ENCODE measurements at places on chromosomes 12 and 14. TPM values are rescaled to one million over a fixed set of nuclear protein-coding genes. Genes with fewer than 3 reads are reported as not detected.

The P2RX7 gene
- total RNA-seq: 12.8 TPM

DNA sequence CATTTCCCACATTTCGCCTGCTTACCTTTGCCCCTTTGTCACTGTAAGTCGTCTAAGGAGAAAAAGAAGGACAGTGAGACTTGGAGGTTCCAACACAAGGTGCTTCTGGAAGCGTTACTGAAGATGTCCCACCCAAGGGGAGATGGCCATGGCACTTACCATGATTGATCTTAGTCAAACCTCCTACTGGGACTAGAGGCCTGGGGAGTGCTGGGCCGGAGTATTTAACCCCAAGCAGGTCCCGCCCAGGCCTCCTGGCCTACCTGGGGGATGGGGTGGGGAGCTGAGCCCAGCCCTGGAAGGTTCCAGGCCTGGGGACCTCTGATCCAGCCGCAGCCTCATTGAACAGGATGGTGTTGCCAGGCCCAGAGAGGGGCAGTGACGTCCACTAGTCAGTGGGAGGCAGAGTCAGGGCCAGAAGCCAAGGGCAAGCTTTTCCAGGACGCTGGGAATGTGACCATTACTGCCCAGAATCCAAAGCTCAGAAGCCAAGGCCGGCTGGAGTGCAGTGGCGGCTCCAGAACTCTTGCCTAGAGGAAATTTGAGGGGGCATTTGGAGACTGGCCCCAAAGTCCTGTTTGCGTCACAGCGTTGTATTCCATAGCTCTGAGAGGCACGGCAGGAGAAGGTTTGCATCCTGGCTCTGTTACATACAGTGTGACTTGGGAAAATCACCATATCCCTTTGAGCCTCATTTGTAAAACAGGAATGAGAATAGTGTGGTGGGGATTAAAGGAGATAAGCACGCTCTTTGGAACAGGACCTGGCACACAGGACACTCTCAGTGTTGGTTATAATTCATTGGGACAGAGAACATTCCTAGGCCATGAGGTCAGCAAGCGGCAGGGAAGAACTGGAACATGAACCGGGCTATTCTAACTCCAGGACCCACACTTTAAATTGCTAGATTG lies at the start of gene HPD:
TSS of gene HPD (minus strand) at position 198 of the 911 bp plus-strand sequence. CDS start at position 162, 36 bp downstream.
- no peaks in the 10 kb centered on the region for H3K4me1 ChIP-seq
- peak within 1 kb of the TSS; percentile 99 for H3K27ac ChIP-seq
- peak; percentile 92 for DNase-seq
- no peak within 1 kb of the TSS for H3K4me3 ChIP-seq
- no peaks in the 10 kb centered on the region for H3K27me3 ChIP-seq

The CLEC9A gene
- 0.26 TPM for total RNA-seq

DNA sequence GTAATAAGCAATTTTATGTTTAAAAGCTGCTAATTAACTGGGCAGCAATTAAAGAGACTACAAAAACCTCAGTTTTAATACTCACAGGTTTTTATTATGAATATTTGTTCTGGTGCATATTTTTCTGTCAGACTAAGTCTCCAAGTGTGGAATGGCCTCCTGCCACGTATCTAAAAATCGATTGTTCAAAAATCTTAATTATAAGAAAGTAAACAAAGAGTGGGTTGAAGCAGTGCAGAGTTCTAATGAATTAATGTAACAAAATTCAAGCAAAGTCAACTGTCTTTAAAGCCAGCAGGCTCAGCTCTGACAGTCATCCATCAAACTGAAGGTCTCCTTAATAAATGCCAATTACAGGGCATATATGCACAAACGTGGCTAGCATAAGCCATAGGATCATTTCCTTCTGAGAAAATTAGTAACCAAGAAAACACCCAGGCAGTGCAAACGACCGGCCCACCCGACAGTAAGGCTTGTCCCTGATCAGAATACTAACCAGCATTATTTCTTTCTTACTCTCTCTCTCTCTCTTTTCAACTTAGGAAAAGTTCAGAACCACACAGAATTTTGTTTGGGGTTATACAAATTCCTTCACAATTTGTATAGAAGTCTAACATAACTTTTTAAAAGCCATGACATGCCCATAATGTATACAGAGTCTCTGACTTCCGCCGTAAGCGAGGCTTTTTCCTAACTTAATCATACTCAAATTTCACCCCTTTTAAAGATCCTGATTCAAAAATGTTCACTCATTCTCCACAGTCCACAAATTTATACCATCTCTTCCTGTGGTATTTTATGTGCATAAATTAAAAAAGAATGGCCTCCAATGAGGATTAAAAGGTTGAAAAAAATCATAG lies 83.8 kb downstream of the SLC25A21 start:
- no peak overlapping the region for H3K27ac ChIP-seq
- H3K4me1 ChIP-seq: no peaks in the 10 kb centered on the region
- no peak overlapping the region for H3K4me3 ChIP-seq
- H3K27me3 ChIP-seq: no peaks in the 10 kb centered on the region
- no peaks in the 10 kb centered on the region for H3K36me3 ChIP-seq
- no peak for DNase-seq

DNA sequence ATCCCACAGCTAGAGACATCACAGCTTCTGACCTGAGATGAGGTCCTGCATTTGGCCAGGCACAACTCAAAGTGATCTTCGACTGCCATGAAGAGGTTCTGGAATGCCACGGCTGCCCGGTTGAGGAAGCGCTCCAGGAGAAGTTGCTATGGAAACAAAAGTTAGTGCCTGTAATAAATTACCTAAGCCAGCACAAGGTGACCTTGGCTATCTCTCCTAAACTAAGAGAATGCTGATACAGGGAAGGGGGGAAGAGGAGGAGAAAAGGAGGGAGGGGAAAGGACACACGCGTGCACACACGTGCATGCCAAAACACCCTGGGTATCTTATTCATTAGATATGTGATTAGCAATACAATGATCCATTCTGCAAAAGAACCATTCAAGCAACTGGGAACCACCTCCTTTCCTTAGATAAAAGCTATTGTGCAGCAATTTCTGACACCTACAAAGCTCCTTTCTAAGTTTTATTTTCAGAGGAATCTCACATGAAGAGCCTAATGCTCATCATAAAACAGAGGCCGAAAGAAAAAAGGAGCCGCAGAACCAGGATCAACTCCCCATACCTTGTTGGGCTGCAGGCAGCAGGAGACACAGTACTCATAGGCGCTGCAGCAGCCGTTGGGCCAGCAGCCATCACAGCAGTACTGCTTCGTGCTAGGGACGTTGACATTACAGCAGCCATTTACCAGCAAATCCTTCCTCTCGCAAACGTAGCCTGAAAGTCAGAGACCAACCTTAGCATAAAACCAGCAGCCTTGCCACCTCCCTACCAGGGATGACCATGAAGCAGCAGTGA lies 17.9 kb downstream of the SPRING1 start:
- no peaks in the 10 kb centered on the region for H3K36me3 ChIP-seq
- no peak overlapping the region for H3K27ac ChIP-seq
- H3K27me3 ChIP-seq: no peaks in the 10 kb centered on the region
- DNase-seq: no peak
- H3K4me3 ChIP-seq: no peak overlapping the region

- no peak overlapping the region for H3K27ac ChIP-seq
- no peak overlapping the region for H3K4me3 ChIP-seq
- H3K36me3 ChIP-seq: no peaks in the 10 kb centered on the region
- no peak for DNase-seq
Measured at GRCh38 chr12:43872396-43872795, 36.5 kb downstream of the TMEM117 start.

DNA sequence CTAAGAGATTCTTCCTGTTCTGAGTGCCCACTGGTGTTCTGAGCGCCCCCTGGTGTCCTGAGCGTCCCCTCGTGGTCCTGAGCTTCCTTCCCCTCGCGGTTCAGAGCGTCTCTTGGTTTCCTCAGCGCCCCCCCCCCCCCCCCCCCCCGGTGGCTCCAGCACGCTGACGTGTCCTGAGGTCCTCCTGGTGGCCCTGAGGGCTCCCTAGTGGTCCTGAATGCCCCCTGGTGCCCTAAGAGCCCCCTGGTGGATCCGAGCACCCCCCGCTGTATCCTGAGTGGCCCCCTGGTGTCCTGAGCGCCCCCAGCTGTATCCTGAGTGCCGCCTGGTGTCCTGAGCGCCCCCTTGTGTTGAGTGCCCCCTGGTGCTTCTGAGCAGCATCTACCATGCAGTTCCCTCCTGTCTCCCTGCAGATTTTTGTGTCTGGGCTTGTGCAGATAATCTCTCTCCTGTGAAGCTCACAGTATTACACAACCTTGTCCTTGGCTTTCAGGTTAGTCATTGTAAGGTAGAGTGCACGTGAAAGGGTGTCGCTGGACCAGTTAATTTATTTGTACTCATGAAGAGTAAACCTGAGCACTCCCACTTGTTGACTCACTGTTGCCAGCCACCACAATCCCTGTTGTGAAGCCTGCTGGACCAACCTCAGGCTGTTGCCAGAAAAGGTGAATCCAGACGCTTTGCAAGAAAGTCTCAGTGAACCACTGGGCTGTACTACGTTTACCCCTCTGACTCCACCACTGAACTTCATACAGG lies 1168.4 kb downstream of the TMEM121 start:
- H3K27me3 ChIP-seq: no peaks in the 10 kb centered on the region
- H3K36me3 ChIP-seq: no peaks in the 10 kb centered on the region
- H3K27ac ChIP-seq: no peak overlapping the region
- peak; percentile 63 for DNase-seq
- no peaks in the 10 kb centered on the region for H3K4me1 ChIP-seq

DNA sequence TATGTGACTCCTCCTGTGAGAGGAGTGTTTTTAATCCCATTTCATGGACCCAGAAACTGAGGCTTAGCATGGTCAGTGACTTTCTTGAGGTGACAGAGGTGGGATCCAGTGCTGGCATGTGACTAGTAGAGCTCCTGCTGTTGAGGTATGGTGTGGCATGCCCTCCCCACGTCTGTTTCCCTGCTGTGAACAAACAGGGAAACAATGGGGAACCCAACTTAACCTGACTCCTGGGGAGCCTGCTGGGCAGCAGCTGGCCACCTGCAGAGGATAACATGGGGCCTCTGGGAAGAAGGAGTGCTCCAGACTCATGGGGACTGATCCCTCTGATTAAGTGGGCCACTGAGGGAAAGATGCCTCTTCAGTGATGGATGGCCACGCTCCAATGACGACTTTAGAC lies 114.0 kb downstream of the BEGAIN start:
- H3K27ac ChIP-seq: no peak overlapping the region
- H3K27me3 ChIP-seq: no peaks in the 10 kb centered on the region
- DNase-seq: no peak
- no peaks in the 10 kb centered on the region for H3K4me1 ChIP-seq
- H3K36me3 ChIP-seq: no peaks in the 10 kb centered on the region
- H3K4me3 ChIP-seq: no peak overlapping the region

The ACOT6 gene
- not detected for total RNA-seq

GRCh38 chr12:49697808-49698207 lies 9.4 kb downstream of the FMNL3 start:
- no peak for DNase-seq
- H3K27me3 ChIP-seq: no peaks in the 10 kb centered on the region
- no peak overlapping the region for H3K27ac ChIP-seq
- no peaks in the 10 kb centered on the region for H3K4me1 ChIP-seq
- no peak overlapping the region for H3K4me3 ChIP-seq

- H3K4me1 ChIP-seq: no peaks in the 10 kb centered on the region
- H3K36me3 ChIP-seq: no peaks in the 10 kb centered on the region
- H3K27me3 ChIP-seq: no peaks in the 10 kb centered on the region
- no peak overlapping the region for H3K4me3 ChIP-seq
Measured at GRCh38 chr14:86613786-86614185, 1083.8 kb downstream of the FLRT2 start.

DNA sequence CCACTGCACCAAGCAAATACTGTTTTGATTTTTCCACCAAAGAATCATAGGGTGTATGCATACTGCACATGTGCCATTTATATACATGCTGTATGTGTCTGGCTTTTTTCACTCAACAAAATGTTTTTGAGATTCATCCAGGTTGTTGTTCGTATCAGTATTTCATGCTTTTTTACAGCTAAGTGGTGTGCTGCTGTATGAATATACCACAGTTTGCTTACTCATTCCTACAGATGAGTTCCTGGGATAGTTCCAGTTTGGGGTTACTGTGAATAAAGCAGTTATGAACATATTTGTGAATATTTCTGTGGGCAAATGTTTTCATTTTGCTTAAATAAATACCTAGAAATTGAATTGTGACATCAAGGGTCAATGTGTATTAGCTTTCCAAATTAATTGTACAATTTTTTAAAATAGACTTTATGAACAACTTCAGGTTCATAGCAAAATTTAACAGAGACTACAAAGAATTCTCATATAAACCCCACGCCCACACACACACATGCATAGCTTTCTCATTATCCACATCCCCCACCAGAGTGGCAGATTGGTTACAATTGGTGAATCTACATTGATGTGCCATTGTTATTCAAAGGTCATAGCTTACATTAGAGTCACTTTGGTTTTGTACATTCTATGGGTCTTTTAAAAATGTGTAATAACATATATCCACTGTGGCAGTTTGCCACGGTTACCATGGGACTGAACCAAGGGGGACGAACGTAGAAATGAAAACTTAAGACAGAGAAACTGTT lies 6.9 kb upstream of the KRT6A start:
- no peak overlapping the region for H3K4me3 ChIP-seq
- no peaks in the 10 kb centered on the region for H3K36me3 ChIP-seq
- no peak for DNase-seq
- H3K4me1 ChIP-seq: no peaks in the 10 kb centered on the region
- no peaks in the 10 kb centered on the region for H3K27me3 ChIP-seq

Measured in aorta (tissue), 5 donors.